ENCODE measurements at places on chromosomes 2 and 18.

GRCh38 chr2:232931636-232932035 lies 61.6 kb downstream of the SNORC start:
- DNase-seq: no peak

- DNase-seq: no peak
These were observed 9.7 kb upstream of the ZNF516 start for GRCh38 chr18:76504749-76505148.

GRCh38 chr2:66634784-66635183 lies 199.9 kb downstream of the MEIS1 start:
- DNase-seq: no peak

- DNase-seq: no peak
These were observed 82.5 kb downstream of the EDAR start for GRCh38 chr2:108906403-108907077.

DNA sequence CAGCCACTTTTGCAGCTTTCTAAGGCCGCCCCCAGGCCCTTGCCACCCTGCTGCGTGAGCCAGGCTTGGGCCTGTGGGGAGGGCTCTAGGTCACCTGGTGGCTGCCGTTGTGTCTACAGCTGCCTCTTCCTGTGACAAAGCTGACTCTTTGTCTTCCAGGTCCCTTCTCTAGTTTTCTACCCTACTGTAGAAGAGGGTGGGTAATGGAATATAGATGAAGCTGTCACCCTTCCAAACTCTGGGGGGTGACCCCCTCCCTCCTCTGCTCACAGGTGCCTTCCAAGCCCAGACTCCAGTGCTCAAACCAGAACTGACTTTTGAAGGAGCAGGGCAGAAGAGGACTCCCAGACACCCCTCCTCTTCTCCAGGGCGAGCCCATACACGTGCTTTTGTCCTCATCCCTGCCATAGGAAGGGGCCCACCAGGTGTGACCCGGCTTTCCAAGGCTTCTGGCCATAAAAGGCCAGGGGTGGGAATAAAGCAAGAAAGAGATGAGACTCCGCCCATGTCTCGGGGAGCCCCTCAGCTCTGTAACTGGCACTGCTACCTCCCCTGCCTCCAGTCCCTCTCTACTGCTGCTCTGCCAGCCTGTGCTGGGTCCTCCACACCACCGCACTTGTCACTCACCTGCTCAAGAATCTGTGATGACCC lies 17.9 kb upstream of the SDC1 start:
- DNase-seq: no peak

DNA sequence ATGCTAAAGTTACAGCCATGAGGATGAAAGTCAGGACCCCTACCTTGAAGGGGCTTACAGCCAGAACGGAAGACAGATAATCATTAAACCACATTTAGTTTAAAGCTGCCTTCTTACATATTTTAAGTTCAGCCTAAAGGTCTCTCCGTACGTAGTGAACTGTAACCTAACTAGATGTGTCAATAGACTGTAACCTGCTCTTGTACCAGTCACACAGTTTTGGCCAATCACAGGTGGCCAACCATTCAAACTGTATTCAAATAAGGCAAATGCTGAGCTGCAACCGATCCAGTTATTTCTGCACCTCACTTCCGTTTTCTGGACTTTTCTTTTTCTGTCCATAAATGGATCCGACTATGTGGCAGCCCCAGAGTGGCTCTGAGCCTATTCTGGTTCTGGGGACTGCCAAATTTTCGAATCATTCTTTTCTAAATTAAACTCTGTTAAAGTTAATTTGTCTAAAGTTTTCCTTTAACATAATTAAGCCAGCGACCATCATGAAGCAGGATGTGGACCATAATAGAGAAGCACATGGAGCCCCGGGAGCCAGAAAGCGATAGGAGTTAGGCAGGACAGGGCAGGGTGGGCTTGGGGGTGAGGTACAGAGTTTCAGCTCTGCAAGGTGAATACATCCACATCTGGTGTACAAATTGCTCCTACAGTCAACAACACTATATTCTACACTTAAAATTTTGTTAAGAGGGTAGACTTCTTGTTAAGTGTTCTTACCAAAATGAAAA lies 48.4 kb upstream of the YPEL5 start:
- DNase-seq: no peak

DNA sequence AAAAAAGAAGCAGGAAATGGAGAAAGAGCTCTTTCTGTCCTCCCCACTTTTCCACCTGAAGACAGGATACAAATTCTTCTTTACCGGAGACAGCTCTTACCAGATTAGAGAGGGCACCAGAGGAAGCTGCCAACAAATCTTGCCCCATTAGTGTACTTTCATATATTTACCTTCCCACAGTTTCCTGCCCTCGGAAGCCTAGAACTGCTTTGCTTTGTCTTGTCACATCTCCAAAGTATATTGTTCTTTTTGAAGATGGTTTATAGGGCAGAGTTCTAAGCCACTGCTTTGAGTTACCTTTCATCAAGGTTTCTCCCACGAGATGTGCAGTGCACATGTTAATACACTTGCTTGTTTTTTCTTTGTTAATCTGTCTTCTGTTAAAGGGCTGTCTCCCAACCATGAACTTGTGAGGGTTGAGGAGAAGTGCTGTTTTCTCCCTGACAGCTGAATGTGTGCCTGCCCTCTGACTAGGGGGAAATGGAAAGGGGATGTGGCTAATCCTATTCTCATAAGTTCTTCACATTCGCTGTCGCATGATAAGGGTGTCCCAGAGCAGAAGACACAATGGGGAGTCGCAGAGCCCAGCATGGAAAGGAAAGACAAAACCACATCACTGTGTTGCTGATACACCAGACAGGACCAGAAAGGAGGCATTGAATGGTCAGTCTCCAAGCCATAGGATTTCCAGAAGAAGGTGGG lies 24.2 kb downstream of the CENPA start:
- DNase-seq: peak; percentile 38

GRCh38 chr18:60910534-60910933 lies 422.7 kb upstream of the CDH20 start:
- no peak for DNase-seq

Measured in LNCaP clone FGC (cell line).